ENCODE measurements at places on chromosomes 7 and 10. TPM values are rescaled to one million over a fixed set of nuclear protein-coding genes. Genes with fewer than 3 reads are reported as not detected.

KCP gene
- total RNA-seq: not detected

ARHGEF5 gene
- 0.33 TPM for total RNA-seq

ASB10 gene
- not detected for total RNA-seq

ICA1 gene
- total RNA-seq: 52.3 TPM

MBL2 gene
- total RNA-seq: not detected

LRRD1 gene
- total RNA-seq: under 0.01 TPM

MOGAT3 gene
- total RNA-seq: not detected

LIPF gene
- total RNA-seq: not detected

KCNIP2 gene
- 0.96 TPM for total RNA-seq

CYP3A4 gene
- total RNA-seq: not detected

SPDYE8 gene
- not detected for total RNA-seq

NANOS1 gene
- total RNA-seq: 0.48 TPM

CTNNA3 gene
- 0.29 TPM for total RNA-seq

CPEB3 gene
- 1.8 TPM for total RNA-seq

PRLHR gene
- not detected for total RNA-seq

PLXDC2 gene
- 1.5 TPM for total RNA-seq

EBF3 gene
- total RNA-seq: 22.2 TPM

ARHGAP22 gene
- total RNA-seq: 53.2 TPM

NRCAM gene
- 85.1 TPM for total RNA-seq

ST7 gene
- 26.4 TPM for total RNA-seq

CD36 gene
- 4.9 TPM for total RNA-seq
